CD8-positive, alpha-beta T cell (primary cell): ENCODE measurements at places on chromosomes 6 and 20.
A peak's percentile ranks its signal among the peaks of the same experiment; 100 is the strongest.

- no peak for DNase-seq
Measured at GRCh38 chr6:41636833-41637193, 1.5 kb upstream of the MDFI start.

GRCh38 chr6:88815491-88815890, 147.9 kb downstream of the RNGTT start:
- no peak for DNase-seq

- DNase-seq: no peak
Measured at GRCh38 chr20:44461803-44462174, 13.9 kb upstream of the TTPAL start.

- no peak for DNase-seq
Measured at GRCh38 chr20:53769041-53769440, 175.4 kb upstream of the ZNF217 start.

DNA sequence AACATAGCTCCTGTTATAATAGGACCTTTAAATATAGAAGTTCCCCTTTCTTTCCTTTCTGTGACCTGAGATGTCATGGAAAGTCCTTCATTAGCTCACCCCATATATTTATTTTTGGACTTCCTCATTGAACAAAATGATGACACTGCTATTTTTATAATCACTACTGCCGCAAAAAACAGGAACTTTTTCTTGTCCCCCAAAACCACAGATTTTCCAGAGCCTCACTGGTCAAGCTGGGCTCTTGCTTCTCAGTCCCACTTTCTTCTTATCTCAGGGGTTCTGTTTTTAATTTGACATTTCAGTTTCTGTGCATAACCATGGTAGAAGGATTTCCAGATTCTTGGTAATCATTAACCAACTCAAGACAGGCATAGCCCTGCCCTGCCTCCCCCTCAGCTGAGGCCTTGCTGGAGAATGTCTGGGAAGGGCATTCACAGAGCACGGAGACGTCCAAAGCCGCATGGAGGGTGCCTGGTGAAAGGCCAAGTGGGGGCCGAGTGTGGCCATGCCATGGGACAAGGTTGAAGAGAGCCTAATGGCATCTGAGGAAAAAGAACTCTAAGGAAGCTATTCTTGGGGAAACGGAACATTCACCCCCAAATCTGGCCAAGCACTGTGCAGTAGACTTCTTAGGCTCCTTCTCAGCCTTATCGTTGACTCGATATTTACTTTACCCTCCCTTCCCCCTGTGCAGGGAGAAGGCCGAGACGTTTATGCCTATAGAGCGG, 73.7 kb downstream of the EDN1 start:
- no peak for DNase-seq

- no peak for DNase-seq
Measured at GRCh38 chr6:100599088-100599770, 134.5 kb upstream of the SIM1 start.

DNA sequence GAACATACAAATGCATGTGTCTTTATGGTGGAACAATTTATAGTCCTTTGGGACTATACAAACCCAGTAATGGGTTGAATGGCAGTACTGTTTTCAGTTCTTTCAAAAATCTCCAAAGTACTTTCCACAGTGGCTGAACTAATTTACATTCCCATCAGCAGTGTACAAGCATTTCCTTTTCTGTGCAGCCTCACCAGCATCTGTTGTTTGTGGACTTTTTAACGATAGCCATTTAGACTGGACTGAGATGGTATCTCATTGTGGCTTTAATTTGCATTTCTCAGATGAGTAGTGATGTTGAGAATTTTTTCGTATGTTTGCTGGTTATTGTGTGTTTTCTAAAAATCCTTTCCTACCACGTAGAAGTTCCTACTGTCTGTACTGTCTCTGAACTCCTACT, 327.2 kb upstream of the ZFP64 start:
- no peak for DNase-seq

- no peak for DNase-seq
Measured at GRCh38 chr6:91569071-91569470, 982.2 kb upstream of the MAP3K7 start.

DNA sequence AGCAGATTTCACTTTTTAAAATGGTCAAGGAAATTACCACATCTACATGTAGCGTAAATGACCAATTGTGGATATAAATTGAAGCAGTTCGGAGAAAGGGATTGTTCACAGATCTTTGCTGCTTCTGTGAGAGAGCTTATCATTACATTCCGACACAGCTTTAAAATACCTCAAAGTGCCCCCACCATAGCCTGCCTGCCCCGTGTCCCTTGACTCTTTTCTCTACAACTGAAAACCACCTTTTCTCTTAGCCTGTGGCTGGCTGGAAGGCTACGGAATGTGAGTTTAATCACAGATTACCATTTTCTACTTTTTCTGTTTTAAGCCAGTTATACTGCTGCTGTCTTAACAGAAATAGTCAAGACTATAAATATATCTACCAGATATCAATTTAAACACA, 347.2 kb upstream of the MAP3K7 start:
- DNase-seq: no peak

GRCh38 chr6:14828201-14828611, 417.7 kb upstream of the JARID2 start:
- DNase-seq: no peak

GRCh38 chr6:137589067-137589848, 95.1 kb upstream of the OLIG3 start:
- peak; percentile 40 for DNase-seq

DNA sequence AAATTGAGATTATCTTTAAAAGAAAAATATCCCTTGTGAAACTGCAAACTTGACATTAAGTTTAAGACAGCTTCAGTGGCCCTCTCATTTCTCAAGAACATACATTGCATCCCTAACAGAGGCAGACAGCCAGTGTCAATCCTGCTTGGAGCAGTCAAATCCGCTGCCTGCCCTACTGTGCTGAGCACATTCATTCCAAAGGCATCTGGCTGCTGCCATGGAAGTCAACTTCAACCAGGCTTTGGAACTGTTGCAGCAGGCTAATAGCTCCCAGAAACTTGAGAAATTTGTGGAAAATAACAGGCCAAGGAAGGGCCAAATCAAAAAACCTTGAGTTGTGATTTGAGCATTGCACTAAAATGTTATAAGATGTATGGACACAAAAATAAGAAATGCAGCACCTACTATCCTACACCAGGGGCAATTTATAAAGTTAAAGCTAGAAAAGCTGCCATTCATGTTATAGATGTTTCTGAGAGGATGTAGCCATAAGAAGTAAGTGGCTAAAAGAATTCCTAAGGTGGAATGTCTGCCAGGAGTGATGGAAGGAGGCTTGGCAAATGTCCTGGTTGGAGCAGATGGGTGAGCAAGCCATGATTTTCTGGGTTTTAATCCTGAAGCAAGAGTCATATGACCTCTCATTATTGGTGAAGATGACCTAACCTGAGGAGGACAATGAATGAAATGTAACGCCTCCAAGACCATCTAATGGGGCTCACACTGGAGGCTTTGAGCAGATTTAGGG, 31.4 kb upstream of the HAO1 start:
- DNase-seq: no peak

- DNase-seq: no peak
Measured at GRCh38 chr6:37099442-37099841, 70.5 kb upstream of the PIM1 start.

GRCh38 chr20:63957690-63958441, 1.6 kb upstream of the UCKL1 start:
- DNase-seq: no peak

- no peak for DNase-seq
Measured at GRCh38 chr6:50778696-50779095, 40.0 kb upstream of the TFAP2B start.

DNA sequence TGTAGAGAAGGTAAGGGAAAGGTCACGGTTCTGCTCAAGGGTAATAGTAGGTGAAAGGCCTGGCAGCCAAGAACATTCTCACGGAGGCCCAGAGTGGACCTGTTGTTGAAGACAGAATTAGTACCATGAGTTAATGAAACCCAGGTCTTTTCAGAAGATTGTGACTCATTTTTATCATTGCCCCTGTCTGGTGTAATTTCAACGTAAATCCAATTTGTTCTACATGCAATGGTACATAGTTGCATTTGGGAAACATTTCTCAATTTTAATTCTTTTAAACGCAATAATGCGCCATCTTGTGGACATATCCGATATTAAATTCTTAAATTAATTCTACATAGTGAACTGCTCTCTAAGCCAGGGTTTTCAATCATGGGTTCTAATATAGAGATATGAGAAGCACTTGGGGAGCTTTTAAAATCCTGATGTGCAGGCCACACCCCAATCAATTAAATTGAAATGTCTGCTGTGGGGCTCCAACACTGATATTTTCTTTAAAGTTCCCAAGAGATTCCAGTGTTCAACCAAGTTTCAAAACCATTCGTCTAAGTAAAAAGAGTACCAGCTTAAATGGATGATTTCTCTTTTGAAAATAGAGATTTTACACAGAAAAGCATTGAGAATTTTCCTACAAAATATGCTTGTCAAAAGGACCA, 257.4 kb downstream of the PLCB1 start:
- DNase-seq: no peak

DNA sequence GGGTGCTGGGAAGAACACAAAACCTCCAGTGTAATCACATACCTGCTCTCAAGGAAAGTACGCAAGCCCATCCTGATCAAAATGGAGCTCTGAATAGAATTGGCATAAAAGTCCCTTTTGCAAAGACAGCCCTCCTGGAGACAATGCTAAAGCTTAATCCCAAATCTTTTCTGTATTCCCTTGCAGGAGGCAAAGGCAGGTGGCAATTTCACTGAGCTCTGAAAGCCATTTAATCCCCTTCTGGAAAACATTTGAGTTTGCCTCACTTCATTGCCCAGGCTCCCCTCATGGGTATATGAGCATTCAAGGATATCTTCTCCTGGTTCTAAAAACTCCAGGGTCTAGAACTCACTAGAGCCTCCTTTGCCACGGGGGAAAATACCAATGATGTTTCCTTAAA, 310.2 kb upstream of the CNR1 start:
- no peak for DNase-seq

GRCh38 chr6:166667796-166668610, 41.0 kb upstream of the RPS6KA2 start:
- no peak for DNase-seq

DNA sequence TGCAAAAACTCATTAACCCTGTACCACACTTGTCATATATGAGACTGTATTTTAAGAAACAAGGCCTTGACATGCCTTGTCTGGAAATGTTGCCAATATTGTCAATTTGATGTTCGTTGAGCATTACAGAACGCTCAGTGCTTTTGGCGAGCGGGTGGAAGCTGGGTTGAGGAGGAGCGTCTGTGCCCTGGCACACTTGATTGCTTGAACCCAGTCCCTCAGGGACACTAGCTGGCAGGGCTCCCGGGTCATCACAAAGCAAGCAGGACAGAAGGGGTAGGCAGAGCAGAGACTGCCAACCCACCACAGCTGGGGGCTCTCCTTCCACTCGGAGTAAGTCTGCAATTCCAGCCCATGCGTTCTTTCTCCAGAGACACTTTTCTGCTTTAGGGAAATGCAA, 286.3 kb downstream of the KHDC1L start:
- no peak for DNase-seq

GRCh38 chr6:138526822-138527235, 27.5 kb upstream of the NHSL1 start:
- no peak for DNase-seq

- peak; percentile 82 for DNase-seq
Measured at GRCh38 chr20:45933266-45934045, 1.0 kb upstream of the PCIF1 start.

DNA sequence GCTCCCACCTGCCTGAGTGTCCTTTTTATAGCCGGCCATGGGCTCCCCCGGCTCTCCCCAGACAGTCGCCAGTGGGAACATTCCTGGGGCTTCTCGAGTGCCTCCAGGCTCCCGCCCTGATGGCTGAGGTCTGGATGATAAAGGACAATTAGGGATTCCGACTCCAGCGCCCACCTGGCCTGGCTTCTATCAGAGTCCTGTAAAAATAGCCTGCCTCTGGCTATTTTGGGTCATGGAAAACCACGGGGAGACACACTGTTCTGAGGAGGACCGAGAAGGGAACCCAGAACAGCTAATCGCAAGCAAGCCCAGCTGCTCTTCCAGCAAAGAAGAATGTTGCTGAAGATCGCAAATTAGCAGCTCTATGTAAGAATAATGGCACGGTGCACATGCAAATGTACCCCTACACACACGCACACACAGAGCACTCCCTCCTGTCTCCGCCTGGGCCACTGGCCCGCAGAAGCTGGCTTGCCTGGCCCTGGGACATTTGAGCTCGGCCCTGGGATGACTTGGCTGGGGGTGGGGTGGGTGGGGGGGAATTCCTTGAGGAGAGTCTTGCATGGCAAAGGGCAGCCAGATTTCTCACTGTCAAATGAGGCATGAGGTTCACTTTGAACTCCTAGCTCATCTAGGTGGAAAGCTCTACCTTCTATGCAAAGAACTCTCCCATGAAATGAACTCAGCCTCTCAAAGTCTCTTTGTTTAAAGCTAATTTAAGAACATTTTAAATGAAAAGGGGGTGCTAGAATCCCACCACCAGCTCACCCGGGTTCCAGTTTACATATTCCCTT, 55.3 kb downstream of the CTCFL start:
- no peak for DNase-seq

DNA sequence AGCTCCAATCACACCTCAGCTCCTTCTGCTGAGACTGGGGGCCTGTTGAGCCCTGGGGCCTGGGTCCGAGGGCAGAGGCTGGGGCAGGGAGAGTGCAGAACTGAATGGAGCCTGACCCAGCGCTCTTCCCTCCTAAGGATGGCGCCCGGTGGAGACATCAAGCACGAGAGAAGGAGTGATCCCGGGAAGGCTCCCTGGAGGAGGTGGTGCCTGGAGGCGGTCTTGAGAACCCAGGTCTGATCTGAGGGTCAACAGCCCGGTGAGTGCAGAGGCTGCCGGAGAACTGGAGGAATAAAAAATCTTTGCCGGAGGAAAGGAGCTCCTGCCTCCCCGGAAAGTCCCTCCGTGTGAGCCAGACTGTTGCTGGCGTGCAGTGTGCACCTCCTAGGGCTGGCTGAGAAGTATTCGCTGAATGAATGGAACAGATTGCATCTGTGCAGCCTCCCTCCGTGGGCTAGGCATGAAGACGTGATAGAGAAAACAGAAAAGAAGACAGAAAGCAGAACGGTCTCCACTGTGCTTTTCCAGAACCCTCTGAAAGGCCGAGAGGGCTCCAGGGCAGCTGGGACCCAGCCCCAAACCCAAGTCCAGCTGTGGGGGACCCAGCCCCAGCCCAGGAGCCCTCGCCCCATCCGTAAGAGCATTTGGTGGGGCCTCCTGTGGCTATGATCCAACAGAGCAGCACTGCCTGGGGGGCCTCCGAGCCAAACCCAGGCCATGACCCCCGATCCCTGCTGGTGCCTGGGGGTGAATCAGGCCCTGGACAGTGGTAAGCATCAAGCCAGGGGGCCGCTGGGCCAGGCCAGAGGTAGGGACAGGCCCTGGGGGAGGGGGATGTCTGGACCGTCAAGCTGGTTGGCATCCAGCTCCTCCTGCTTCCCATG, 6.9 kb upstream of the HRH3 start:
- no peak for DNase-seq

DNA sequence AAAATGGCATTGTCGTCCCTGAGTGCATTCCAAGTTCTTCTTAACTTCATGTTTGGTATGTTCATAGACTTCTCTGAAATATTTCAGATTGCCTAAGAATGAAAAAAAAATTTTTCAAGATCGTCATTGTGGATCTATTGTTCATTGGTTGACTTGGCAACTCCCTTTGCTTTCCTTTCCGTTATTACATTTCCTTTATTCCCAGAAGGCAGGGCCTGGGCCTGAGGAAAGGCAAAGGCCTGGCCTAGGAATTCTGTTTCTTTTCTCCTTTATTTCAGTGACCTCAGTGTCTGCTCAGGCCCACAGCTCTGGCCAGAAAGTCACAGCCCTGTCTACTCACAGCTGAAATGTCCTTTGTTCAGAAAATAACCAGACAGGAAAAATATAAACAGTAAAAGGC, 401.6 kb upstream of the PLCB4 start:
- DNase-seq: no peak

GRCh38 chr20:51767867-51768758, at the start of gene ATP9A:
Gene ATP9A, minus strand, starts transcription at chr20:51768390. Its CDS starts 21 bp downstream, at chr20:51768369.
- no peak for DNase-seq

GRCh38 chr6:13286181-13286580, 42.2 kb downstream of the TBC1D7 start:
- DNase-seq: no peak
